ENCODE measurements at places on chromosomes 11 and 22. TPM values are rescaled to one million over a fixed set of nuclear protein-coding genes. Genes with fewer than 3 reads are reported as not detected.

- no peak for DNase-seq
Measured at GRCh38 chr11:126104420-126104819, 41.8 kb upstream of the CDON start.

GRCh38 chr11:96841792-96842191 lies 452.0 kb downstream of the JRKL start:
- DNase-seq = no peak

Gene KRTAP5-8
- total RNA-seq = not detected

GRCh38 chr22:31945443-31945855 lies 1.1 kb downstream of the YWHAH start:
- no peak for DNase-seq

- no peak for DNase-seq
Measured at GRCh38 chr11:115616971-115617370, 112.8 kb upstream of the CADM1 start.

DNA sequence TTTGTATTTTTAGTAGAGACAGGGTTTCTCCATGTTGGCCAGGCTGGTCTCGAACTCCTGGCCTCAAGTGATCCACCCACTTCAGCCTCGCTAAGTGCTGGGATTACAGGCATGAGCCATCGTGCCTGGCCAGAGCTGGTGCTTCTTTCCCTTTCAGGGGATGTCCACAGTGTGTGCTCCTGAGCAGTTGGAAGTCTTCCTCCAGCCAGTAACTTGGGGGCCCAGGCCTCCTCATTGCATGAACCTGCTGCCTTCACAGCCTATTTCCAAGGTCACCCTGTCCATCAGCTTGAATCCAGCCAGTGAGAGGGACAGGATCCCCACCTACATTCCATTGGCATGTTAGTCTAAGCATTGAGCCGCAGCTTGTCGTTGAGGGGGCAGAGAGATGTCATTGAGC lies 12.5 kb downstream of the RTL6 start:
- DNase-seq = no peak

DNA sequence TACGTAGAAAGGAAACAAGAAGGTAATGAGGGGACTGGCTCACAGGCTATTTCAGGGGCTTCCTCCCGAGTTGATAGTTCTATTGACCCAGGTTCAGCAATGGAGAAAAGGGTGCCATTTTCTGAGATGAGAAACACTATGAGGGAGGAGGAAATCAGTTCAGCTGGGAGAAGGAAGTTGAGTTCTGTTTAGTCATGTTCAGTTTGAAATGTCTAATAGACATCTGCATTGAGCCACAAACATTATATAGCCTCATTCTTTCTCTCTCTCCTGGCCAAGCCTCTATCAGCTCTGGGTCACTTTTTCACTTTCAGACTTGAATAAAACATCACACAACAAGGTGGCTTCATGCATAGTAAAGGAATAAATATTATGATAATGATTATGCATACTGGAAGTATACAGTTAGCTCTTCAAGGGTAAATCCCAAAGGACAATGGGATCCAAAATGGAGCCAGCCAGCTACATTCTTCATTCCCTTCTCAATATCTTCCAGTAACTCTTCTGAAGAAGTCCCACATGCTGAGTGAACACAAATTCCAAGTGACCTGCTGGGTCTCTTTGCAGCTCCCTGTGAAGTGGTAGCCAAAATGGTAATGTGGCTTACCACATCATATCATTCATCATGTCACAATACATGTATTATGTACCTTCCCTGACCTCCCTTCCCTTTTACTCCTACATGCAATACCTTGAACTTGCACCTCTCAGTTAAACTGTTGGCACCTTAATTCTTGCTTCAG lies 80.9 kb upstream of the CD44 start:
- no peak for DNase-seq

Gene KCNK7
- total RNA-seq = 0.17 TPM

GRCh38 chr11:78067704-78068103 lies 4.0 kb downstream of the THRSP start:
- DNase-seq = no peak

GRCh38 chr11:65185869-65186341 lies 4.2 kb downstream of the CAPN1 start:
- no peak for DNase-seq

GRCh38 chr11:117005758-117006157 lies 92.5 kb downstream of the SIK3 start:
- DNase-seq = no peak

Gene KRTAP5-1
- total RNA-seq = not detected

DNA sequence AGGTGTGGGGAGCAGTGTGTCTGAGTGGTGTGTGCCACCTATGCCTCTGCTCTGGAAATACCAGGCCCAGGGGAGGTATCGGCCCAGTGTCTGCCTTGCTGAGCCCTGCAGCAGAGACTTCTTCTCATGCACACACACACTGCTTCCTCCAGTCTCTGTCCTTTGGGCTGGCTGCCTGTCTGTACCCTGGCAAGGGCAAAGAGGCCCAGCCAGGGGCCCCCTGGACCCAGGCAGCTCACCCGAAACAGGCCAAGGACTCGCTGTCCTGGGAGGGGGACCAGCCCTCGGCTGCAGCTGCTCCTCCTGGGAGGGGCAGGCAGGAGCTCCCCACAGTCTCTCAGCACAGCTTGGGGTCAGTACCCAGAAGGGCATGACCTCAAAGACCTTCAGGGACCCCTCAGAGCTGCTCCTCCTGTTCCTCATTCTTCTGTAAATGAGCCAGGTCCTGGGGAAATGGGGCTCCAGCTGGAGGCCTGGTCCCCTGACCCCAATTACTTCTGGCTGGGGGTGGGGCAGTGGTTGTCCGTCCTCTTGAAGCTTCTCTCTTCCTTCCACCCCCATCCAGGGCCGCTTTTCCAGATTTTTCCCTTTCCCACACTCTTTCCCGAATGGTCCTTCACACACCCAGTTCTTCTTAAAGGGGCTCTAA lies 24.5 kb upstream of the ALX4 start:
- no peak for DNase-seq

Gene CRYBB3
- total RNA-seq = not detected

DNA sequence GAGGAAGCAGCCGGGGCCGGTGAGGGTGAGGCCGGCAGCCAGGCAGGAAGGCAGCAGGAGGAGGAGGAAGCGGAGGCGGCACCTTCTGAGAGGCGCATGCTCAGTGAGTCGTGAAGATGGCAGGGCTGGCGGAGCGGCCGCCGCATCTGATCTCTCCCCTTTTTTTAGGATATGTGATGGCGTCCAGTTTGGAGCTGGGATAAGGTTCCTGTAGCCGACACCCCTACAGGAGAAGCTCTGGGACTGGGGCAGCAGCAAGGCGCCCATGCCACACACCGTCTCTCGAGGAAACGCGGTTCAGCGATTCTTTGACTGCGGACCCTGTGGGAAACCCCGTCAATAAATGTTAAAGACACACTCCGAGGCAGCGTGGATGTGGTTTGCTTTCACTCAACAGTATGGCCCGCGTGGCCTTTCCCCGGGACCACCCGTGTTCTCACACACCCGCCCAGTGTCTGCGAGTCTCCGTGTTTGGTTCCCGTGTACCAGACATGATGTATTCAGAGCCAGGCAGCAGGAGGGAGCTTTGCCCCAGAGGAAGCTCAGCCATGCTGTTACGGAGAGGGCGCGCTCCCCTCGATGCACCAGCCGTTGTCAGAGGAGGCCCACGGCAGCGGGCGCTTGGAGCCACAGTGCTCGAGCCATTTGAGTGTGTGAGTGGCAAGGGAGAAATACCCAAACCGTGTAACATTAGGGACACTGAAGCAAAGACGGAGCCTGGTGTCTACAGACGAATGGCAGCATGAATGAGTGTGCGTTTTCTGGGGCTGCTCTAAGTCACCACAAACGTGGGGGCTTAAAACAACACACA lies 27.7 kb upstream of the PARVB start:
- no peak for DNase-seq

DNA sequence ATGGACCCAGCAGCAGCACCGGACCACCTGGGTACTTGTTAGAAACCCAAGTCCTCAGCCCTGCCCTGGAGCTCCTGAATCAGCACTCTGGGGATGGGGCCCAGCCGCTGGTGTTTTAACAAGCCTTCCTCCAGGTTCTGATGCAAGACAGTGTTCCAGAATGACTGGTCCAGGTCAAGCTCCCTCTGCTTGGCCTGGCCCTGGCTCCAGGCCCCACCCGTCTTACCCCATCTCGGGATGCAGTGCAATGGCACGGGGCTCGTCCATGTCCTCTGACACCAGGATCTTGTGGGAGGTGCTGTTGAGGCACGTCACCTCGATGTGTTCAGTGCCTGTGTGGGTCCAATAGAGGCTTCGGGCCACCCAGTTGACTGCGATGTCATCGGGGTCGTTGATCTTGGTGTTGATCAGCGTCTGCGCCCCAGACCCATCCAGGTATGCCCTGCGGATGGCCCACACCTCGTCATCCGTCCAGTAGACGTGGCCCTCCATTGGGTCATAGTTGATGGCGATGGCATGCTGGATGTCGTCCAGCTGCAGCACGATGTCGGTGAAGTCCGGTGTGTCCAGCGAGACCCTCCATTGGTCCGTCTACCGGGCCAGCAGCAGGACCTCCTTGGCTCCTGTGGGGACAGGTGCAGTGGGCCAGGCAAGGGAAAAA lies 140.3 kb downstream of the CRYBB2 start:
- no peak for DNase-seq

Gene MPZL2
- total RNA-seq = 17.2 TPM

Gene HEPACAM
- not detected for total RNA-seq

- DNase-seq = no peak
Measured at GRCh38 chr11:113475160-113475761, at the start of gene DRD2. DRD2 (minus strand) TSS chr11:113475398; CDS start chr11:113424651, 50,747 bp downstream.

DNA sequence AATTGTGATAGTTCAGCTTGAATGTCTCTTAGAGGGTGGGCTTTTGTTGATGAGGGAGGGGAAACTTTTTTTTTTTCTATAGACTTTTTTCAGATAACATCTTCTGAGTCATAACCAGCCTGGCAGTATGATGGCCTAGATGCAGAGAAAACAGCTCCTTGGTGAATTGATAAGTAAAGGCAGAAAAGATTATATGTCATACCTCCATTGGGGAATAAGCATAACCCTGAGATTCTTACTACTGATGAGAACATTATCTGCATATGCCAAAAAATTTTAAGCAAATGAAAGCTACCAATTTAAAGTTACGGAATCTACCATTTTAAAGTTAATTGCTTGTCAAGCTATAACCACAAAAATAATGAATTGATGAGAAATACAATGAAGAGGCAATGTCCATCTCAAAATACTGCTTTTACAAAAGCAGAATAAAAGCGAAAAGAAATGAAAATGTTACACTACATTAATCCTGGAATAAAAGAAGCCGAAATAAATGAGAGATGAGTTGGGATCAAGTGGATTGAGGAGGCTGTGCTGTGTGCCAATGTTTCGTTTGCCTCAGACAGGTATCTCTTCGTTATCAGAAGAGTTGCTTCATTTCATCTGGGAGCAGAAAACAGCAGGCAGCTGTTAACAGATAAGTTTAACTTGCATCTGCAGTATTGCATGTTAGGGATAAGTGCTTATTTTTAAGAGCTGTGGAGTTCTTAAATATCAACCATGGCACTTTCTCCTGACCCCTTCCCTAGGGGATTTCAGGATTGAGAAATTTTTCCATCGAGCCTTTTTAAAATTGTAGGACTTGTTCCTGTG lies 3.9 kb downstream of the MALAT1 start:
- DNase-seq = peak; percentile 45

Gene BATF2
- 1.2 TPM for total RNA-seq

DNA sequence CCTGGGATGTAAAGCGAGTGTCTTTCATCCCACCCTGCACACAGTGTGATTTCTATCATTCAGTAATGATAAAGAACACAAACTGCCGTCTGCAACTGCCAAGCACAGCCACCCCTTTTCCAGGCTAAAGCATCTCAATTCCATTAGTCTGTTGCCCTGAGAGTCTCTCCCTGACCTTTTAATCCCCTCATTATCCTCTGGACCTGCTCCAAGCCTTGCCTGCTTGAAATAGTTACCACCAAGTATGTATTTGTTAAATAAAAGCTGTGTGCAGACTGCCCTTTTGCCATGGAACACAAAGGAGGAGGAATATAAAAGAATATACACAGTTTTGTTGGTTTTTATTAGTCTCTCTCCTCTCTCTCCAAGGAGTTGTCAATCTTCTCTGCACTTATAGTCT lies 13.0 kb downstream of the GRAP2 start:
- no peak for DNase-seq
